ENCODE measurements at places on chromosomes 13 and 19.

GRCh38 chr19:13764101-13764807 is at the start of gene MRI1:
MRI1 (plus strand) TSS chr19:13764522; CDS start chr19:13764589, 67 bp downstream.
- peak; percentile 95 for DNase-seq

- DNase-seq, result peak; percentile 44
Observed at GRCh38 chr13:97223711-97224541, 1.8 kb downstream of the MBNL2 start.

DNA sequence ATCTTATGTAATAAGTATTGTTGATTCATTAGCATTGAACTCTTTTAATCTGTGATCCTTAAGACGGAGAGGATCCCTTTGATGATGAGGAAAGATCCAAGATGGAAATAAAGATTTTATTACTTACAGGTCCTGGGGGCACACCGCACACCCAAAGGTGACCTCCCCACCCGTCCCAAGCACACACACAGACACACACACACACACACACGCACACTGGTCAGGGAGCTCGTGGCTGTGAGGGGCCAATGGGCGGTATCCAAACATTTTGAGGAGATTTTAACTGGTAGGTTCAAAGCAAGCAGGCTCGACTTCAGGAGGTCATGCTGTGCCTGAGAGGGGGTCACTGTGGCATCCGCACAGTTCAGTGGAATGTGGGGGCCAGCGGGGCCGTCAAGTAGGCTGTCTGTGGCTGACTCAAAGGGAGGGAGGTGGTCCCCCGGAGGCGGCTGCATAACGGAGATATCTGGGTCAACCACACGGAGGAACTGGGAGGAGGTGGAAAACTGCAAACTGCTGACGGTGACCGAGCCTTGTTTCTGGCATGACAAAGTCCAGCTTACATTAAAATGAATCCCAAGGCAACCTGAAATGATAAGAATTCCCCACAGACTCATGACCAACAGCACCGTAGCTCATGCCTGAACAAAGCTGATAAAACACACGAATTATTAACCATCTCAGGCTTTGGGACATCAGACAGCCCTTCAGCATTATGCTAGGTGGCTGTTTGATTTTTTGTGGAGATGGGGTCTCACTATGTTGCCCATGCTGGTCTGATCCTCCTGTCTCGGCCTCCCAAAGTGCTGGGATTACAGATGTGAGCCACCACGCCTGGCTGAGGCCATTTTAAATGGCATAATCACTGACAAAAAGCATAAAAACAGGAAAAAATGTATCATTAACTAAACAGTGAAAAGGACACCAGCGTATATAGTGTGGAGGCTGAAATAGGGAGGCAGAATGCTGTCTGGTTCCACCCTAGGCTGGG is 20.9 kb upstream of the SIGLEC11 start:
- no peak for DNase-seq

DNA sequence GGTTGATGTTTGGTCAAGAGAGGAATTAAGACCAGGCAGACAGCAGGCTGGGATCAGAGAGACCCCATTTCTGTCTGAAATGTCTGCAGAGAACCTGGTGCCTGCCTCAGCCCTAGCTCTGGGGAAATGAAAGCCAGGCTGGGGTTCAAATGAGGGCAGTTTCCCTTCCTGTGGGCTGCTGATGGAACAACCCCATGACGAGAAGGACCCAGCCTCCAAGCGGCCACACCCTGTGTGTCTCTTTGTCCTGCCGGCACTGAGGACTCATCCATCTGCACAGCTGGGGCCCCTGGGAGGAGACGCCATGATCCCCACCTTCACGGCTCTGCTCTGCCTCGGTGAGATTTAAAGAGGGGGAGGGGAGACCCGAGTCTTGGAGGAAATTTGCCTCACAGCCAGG is at the start of gene LILRB4:
Gene LILRB4 (plus strand): TSS at position 256 of the 400 bp plus-strand sequence. CDS start 49 bp downstream, at position 305.
- no peak for DNase-seq
